T-helper 2 cell treated with Interferon-gamma antibody and Interleukin-4, amounts not matched to agents 5 μg/mL and 100 μg/mL, for 36 hours (primary cell): ENCODE measurements at places on chromosomes 12 and 14.

GRCh38 chr12:61137677-61138414, 1122.4 kb upstream of the USP15 start:
- no peak overlapping the region for H3K27ac ChIP-seq
- no peaks in the 10 kb centered on the region for H3K4me1 ChIP-seq
- no peak for DNase-seq
- H3K4me3 ChIP-seq = no peak overlapping the region

- no peaks in the 10 kb centered on the region for H3K4me1 ChIP-seq
- H3K36me3 ChIP-seq = no peaks in the 10 kb centered on the region
- H3K27ac ChIP-seq = no peak overlapping the region
- H3K27me3 ChIP-seq = no peaks in the 10 kb centered on the region
Measured at GRCh38 chr12:34300376-34301250, 278.3 kb downstream of the ALG10 start.

GRCh38 chr14:52397844-52398243, 83.7 kb downstream of the PTGER2 start:
- H3K27me3 ChIP-seq = no peaks in the 10 kb centered on the region
- H3K36me3 ChIP-seq = peaks cover 30% of the 10 kb centered on the region
- peaks cover 68% of the 10 kb centered on the region for H3K4me1 ChIP-seq
- H3K4me3 ChIP-seq = no peak overlapping the region
- DNase-seq = no peak

DNA sequence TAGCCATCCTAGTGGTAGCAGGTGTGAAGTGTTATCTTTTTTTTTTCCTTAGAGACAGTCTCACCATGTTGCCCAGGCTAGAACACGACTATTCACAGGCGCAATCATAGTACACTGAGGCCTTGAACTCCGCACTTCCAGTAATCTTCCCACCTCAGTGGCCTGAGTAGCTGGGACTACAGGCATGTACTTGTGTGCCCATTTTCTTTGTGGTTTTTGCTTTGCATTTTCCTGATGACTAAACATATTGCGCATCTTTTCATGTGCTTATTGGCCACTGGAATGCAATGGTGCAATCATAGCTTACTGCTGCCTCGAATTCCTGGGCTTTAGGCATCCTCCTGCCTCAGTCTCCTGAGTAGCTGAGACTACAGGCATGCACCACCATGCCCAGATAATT, 33.3 kb upstream of the GCH1 start:
- H3K4me3 ChIP-seq = no peak overlapping the region
- H3K36me3 ChIP-seq = peaks cover 9% of the 10 kb centered on the region
- H3K27me3 ChIP-seq = no peaks in the 10 kb centered on the region
- DNase-seq = no peak

DNA sequence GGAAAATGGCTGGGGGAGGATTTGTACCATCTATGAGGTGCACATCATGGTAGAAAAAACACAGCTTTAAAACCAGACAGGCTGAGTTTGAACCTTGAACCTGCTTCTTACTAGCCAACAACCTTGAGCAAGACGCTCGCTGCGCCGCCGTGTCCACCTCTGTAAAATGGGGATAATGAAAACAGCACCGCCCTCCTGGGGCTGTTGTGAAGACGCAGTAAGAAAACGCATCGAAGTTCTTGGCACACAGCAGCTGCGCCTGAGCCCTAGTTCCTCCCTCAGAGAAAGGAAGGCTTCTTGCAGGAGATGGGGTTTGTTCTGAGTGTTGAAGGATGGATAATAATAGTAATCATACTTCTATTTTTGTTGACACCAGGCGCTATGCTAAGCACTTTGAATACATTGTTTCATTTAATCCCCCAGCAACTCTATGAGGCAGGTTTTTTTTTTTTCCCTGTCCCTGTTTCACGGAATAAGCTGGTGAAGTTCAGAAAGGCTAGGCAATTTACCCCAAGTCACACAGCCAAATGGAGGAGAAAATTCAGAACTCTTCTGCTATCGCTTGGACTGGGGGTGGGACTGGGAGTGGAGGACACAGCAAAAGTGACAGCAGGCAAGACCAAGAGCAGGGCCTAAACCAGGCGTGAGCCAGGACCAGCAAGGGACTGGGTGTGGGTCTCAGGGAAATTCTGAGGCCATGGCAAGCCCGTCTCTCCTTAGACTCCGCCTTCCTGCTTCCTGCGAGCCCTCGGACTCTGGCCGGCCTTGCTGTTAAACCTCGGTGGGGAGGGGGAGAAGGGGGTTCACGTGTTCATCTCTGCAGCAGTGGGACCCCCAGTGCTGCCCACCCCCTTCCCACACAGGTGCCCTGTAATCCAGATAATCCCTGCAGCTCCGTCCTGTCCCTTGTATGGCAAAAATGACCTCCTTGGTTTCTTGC, 97.5 kb downstream of the LRRC74A start:
- H3K27ac ChIP-seq = no peak overlapping the region
- peaks cover 64% of the 10 kb centered on the region for H3K4me1 ChIP-seq
- H3K27me3 ChIP-seq = no peaks in the 10 kb centered on the region
- no peak for DNase-seq

- no peaks in the 10 kb centered on the region for H3K27me3 ChIP-seq
- H3K4me1 ChIP-seq = no peaks in the 10 kb centered on the region
- H3K27ac ChIP-seq = no peak overlapping the region
- no peak for DNase-seq
- H3K36me3 ChIP-seq = no peaks in the 10 kb centered on the region
- H3K4me3 ChIP-seq = no peak overlapping the region
Measured at GRCh38 chr14:26636561-26636960, 38.7 kb upstream of the NOVA1 start.

DNA sequence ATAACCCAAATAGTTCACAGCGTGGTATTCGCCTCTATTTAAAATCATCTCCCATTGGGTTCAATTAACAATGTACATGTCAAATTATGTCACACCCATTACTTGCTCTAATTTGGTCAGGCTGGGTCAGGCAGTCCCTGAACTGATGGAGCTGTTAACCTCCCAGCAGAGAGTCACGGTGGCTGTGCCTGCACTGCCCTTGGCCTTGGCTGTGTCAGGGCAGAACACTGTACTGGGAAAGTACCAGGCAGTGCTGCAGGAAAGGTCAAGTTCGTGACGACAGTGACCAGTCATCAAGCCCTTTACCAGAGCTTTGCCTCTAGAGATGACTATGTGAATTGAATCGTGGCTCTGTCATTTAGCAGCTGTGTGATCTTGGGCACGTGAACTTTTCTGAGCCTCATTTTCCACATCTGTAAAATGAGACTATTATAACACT, 100.0 kb downstream of the ARF6 start:
- H3K27me3 ChIP-seq = no peaks in the 10 kb centered on the region
- H3K4me1 ChIP-seq = peaks cover 19% of the 10 kb centered on the region
- H3K27ac ChIP-seq = peak overlapping the region; percentile 38

DNA sequence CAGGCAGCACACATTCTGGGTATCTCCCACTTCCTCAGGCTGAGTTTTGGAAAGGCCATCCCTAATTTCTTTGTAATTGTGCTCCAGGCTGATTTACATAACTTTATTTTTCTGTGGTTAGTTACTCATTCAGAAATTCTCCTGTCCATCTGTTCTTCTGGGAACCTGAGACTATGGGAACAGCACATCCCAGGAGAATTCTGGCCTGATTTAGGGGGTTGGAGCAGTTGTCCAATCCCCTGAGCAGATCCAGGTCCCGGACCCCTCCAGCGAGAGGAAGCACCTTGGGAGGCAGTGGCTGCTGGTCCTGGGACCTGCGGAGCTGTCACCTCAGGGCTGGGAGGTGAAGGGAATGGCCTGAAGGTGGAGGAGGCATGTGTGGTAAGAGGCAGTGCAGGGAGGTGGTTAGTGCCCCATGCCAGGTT, 40.4 kb downstream of the TSPAN9 start:
- H3K36me3 ChIP-seq = no peaks in the 10 kb centered on the region
- H3K27ac ChIP-seq = no peak overlapping the region
- peaks cover 2% of the 10 kb centered on the region for H3K4me1 ChIP-seq
- no peak overlapping the region for H3K4me3 ChIP-seq
- peaks cover 41% of the 10 kb centered on the region for H3K27me3 ChIP-seq

DNA sequence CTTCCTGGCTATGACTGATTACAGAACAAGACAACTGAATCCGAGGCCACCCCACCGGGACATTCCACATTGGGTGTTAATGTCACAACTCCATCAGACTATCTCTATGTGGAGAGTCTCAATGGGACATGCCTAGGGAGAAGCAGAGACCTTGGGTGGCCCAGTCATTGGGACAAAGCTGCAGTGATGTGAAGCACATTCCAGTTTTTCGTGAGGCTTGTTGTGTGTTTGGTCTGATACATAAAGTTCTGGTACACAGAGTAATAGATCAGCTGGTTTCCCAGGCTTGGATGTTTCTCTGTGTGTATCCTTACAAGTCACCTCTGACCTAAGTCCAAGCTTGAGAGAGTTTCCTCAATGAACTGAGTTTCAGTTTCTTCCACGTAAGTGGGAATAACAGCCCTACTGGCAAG, 42.3 kb downstream of the CPM start:
- DNase-seq = no peak
- no peaks in the 10 kb centered on the region for H3K27me3 ChIP-seq
- H3K4me3 ChIP-seq = no peak overlapping the region
- peaks cover 12% of the 10 kb centered on the region for H3K36me3 ChIP-seq

- H3K4me3 ChIP-seq = no peak overlapping the region
- no peak overlapping the region for H3K27ac ChIP-seq
- no peak for DNase-seq
- H3K4me1 ChIP-seq = peaks cover 7% of the 10 kb centered on the region
- H3K36me3 ChIP-seq = peaks cover 2% of the 10 kb centered on the region
- H3K27me3 ChIP-seq = no peaks in the 10 kb centered on the region
Measured at GRCh38 chr14:55399852-55400251, 11.8 kb downstream of the ATG14 start.

GRCh38 chr12:91380631-91381030, 198.0 kb upstream of the DCN start:
- no peaks in the 10 kb centered on the region for H3K36me3 ChIP-seq
- peaks cover 6% of the 10 kb centered on the region for H3K4me1 ChIP-seq
- peaks cover 6% of the 10 kb centered on the region for H3K27me3 ChIP-seq

DNA sequence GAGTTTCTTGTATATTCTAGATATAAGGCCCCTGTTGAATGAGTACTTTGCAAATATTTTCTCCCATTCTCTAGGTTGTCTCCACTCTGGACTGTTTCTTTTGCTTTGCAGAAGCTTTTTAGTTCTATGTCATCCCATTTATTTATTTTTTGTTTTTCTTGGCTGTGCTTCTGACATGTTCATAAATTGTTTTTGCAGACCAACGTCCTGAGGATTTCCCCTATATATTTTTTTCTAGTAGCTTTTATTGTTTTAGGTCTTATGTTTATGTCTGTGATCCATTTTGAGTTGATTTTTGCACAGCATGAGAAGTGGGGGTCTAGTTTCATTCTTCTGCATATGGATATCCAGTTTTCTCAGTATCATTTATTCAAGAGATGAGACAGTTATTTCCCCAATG, 70.4 kb upstream of the BTG1 start:
- H3K4me3 ChIP-seq = no peak overlapping the region
- no peaks in the 10 kb centered on the region for H3K27me3 ChIP-seq
- H3K4me1 ChIP-seq = peaks cover 32% of the 10 kb centered on the region
- H3K27ac ChIP-seq = no peak overlapping the region
- peaks cover 22% of the 10 kb centered on the region for H3K36me3 ChIP-seq

DNA sequence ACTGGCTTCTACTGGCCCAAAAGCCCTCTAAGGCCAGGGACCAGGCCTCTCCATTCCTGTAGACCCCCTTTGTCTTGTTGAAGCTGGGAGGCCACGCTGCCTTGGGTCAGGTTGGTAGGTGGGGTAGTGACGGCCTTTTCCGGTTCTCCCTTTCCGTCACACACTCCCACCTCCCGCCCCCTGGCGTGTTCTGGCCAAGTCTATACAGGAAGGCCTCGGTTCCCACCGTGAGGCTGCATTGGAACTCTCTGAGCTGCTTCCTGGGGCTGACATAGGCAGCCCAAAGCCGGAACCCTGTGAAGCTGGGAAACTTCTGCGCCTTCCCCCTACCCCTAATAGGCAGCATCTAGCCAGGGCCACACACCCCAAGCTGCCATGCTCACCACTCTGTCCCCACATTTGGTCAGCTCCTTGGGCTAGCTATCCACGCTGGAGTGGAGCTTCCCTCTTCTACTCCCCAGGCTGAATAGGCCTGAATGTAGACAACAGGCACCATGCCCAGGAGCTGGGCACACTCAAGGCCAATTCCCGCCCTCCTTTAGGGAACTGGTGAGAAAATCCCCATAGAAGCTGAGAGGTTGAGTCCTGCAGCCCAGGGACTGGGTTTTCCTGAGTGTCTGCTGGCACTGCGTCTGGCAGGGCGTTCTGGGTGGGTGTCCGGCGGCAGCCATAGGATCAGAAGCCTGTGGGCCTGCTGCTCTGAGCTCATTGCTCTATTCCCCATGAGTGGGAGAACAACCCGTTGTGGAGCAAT, 35.7 kb downstream of the RIN3 start:
- no peak overlapping the region for H3K27ac ChIP-seq
- DNase-seq = no peak
- H3K4me1 ChIP-seq = peaks cover 18% of the 10 kb centered on the region
- peaks cover 41% of the 10 kb centered on the region for H3K27me3 ChIP-seq

- DNase-seq = no peak
- no peak overlapping the region for H3K4me3 ChIP-seq
- H3K27ac ChIP-seq = peak overlapping the region; percentile 58
- H3K4me1 ChIP-seq = peaks cover 10% of the 10 kb centered on the region
- H3K27me3 ChIP-seq = no peaks in the 10 kb centered on the region
- peaks cover 23% of the 10 kb centered on the region for H3K36me3 ChIP-seq
Measured at GRCh38 chr14:50335389-50335788, 23.3 kb downstream of the DMAC2L start.

- peaks cover 7% of the 10 kb centered on the region for H3K36me3 ChIP-seq
- no peak for DNase-seq
- H3K27ac ChIP-seq = no peak overlapping the region
- H3K4me3 ChIP-seq = no peak overlapping the region
- H3K4me1 ChIP-seq = peaks cover 26% of the 10 kb centered on the region
Measured at GRCh38 chr14:76778546-76779215, 17.4 kb downstream of the VASH1 start.

GRCh38 chr12:69834576-69834975, 9.5 kb downstream of the MYRFL start:
- no peak for DNase-seq
- H3K27ac ChIP-seq = no peak overlapping the region
- no peaks in the 10 kb centered on the region for H3K36me3 ChIP-seq
- no peak overlapping the region for H3K4me3 ChIP-seq

DNA sequence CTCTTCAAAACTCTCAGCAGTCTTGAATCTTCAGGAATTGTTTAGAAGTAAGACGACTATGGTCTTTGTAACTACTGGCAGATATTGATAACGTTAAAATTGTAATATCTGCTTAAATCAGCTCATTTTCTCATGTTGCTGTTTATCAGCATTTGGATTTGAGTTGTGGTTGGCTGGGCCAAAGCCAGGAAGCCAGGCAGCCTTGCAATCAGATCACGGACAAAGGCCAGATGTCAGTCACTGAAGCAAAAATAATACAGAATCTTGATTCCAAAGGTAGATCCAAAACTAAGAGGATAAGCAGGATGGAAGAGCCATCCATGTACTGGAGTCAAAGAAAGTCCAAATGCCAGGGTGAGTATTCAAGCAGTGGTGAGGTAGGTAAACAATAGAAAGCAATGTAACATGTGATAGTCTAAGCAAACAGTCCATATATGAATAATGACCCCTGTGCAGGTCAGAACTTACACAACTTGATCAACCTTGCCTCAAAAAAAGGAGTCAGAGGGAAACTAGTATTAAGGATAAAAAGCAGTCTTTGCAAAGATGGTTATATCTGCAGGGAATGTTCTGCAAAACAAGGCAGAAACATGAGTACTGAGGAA, 95.8 kb upstream of the RAP1B start:
- H3K4me1 ChIP-seq = no peaks in the 10 kb centered on the region
- no peak overlapping the region for H3K27ac ChIP-seq
- no peaks in the 10 kb centered on the region for H3K36me3 ChIP-seq
- H3K27me3 ChIP-seq = peaks cover 7% of the 10 kb centered on the region
